CD4-positive, alpha-beta T cell treated with Interleukin-21 for 1 hour (primary cell): ENCODE measurements at places on chromosomes 12 and 14.

DNA sequence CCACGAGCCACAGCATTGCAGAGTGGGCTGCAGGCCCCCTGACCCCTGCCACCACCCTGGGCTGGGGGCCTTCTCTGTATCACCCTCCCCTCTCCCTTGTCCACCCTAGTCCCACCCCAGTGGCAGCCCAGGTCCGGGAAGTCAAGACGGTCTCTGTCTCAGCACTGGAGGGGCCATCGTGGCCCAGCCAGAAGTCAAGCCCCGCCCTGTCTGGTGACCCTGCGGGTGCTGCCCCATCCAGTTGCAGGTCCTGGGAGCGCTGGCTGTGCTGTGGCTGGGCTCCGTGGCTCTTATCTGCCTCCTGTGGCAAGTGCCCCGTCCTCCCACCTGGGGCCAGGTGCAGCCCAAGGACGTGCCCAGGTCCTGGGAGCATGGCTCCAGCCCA is 2.7 kb downstream of the PLD4 start:
- DNase-seq: no peak

GRCh38 chr14:103207388-103208072 is 84.3 kb downstream of the TNFAIP2 start:
- DNase-seq: no peak

GRCh38 chr14:50928002-50928635 is 16.2 kb downstream of the PYGL start:
- no peak for DNase-seq

DNA sequence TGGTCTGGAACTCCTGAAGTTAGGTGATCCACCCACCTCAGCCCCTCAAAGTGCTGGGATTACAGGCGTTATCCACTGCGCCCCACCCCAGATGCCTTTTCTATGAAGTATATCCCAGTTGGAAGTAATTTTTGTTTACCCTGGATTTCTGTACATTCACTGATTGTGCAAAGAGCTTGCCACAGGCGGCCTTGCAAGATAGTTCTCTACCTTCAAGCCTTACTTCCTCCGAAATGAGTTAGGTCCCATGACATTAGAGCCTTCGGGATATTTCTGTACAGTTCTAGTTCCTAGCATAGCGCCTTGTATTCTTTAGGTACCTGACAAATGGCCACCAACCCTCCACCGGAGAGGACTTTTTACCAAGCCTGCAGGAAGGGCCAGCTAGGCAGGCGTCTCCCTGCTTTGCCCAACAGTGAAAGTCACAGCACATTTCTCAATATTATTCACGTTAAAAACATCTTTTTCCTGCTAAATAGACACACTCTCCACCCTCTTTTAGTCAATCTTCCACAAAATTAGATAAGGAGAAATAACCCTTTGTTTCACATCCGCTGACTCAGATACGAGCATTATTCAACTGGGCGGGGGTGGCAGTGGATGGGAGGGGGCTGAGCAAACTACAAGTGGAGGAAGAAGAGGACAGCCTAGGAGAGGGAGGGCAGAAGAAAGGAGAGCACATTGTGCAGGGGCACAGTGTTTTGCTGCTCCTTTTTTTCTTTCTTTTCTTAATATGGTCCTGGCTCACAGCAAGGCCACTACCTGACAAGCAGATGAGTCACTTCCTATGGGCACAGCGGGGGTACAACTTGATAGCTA is 40.0 kb upstream of the CAPRIN2 start:
- DNase-seq: no peak

DNA sequence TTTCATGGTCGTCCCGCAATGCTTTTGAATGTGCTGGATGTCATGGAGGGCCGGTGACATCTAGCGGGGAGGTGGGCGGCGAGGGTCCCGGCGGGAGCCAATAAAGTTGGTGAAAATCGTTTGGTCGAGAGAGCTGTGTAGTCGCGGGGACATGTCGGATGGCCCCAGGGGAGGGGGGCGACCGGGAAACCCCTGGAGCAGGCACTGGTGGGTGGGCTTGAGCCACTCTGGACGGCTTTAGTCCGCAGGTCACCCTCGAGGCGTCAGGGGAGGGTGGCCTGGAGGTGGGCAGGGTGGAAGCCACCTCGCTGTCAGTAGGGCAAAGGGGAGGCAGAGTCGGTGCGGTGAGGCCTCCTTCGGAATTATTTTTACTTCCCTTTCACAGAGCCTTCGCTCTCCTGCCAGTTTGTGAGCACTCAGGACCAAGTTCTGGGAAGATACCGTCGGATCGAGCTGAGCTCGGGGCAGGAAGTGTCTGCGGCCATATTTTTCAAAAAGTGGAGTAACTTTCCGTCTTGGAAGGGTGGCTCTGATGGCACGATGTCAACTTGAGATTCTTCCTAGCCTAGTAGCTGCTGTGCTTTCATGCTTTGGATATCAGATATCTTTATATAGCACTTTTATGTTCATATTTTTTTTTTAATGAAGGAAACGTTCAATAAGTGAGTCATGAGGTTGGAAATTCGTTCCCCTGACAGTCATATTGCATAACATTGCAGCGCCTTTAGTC is 28.2 kb downstream of the WBP11 start:
- DNase-seq: peak; percentile 31

DNA sequence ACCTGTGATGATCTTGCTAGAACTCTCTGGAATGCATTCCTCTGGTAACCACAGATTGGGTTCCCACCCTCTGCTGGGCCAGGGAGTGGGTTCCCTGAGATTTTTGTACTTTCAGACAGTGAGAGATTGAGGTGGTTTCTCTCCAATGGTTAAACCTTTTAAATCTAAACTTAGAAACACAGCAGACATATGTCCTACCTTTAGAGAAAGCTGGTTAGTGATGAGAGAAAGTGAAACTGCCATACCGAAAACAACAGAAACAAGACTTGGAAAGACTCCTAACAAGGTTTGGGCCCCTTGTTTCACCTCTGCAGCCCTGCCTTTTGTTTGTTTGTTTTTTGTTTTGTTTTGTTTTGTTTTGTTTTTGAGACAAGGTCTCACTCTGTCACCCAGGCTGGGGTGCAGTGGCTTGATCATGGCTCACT is 9.7 kb upstream of the SGPP1 start:
- no peak for DNase-seq
